ENCODE measurements at places on chromosomes 3 and 15. TPM values are rescaled to one million over a fixed set of nuclear protein-coding genes. Genes with fewer than 3 reads are reported as not detected.

CFAP161 gene
- not detected for total RNA-seq

ACTRT3 gene
- total RNA-seq = 2.7 TPM

ANKRD34C gene
- not detected for total RNA-seq

RHOV gene
- total RNA-seq = 5.0 TPM

TM2D3 gene
- 23.1 TPM for total RNA-seq

SCG5 gene
- total RNA-seq = 14.2 TPM

GTPBP8 gene
- total RNA-seq = 18.6 TPM
